ENCODE measurements at places on chromosomes 4 and X.

GRCh38 chrX:2224161-2224560, 276.6 kb downstream of the DHRSX start:
- no peak for DNase-seq

DNA sequence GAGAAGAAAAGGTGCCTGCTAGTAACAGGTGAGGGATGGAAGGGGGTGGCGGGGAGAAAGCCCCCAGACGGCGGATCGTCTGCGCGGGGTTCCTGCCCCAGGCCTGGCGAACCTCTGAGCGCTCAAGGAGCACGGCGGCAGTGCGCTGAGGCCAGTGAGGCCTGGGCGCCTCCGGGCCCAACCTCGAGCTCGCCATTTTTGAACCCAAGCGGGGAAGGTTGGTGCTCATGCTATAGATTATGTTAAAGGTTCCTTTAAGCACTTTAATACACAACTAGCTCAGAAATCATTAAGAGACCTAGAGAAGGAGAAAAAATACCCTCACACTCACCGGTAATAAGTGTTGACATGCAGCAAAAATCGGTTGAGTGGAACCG, 7.9 kb downstream of the PITX2 start:
- no peak for DNase-seq

- DNase-seq, result no peak
Observed at GRCh38 chr4:101856149-101856548, 65.6 kb downstream of the BANK1 start.

GRCh38 chr4:139899346-139899745, 233.7 kb downstream of the MGST2 start:
- no peak for DNase-seq

GRCh38 chrX:2484721-2485648, 15.8 kb downstream of the DHRSX start:
- no peak for DNase-seq

DNA sequence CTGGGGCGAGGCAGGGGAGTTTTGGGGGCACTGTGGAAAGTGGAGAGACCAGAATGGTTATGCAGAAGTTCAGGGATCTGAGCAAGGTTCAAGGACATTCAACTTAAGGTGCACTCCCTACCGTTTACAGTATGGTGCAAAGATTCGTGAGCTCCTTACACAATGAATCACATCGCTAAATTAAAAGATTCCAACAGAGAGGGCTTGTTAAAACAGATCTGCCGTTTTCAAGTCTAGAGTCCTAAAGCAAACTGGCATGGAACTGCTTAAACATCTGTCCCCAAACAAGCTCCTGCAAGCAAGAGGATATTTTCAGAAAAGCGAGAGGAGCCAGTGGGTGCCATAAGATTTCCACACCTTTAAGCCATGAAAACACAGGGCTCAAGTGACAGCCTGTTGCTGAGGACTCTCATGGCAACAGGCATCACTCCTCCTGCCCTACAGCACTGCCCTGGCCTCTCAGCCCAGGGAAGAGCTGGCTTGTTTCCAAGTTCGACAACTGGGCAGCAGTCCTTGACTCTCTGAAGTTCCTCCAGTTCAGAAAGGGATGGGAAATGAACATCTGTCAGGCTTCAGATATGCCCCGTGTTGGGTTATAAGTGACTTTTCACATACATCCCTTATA, 10.0 kb downstream of the FAM184B start:
- no peak for DNase-seq

DNA sequence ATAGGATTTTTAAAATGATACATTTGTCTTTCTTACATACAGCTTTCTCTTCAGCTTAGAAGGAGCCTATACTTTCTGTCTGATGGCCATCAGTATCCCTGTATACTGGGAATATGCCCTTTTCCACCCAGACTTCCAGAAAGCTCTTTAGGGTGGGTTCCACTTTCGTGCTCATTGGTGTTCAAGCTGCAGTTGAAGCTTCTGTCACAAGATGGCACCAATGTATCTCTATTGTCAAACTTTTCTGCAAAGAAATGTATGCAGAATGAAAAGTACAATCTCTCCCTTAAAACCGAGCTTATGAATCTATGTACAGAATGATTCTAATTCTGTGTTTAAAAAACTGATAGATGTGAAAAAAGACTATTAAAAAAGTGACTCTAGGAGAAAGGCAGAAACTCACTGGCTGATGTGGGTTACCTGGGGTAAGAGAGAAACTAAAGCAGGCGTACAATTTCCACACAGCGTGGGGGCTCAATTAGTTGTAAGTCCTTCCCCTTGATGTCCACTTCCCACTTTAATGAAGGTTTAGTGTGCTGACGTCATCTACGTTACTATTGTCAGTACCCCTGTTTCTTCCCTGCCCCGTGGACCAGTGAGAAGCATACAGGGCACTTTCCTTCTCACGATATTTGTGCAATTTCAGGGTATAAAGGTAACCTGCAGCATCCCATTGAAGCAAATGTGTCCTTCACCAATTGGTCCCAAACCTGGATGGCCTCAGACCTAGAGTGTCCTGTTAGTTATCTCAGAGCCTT, 57.3 kb upstream of the TCEAL2 start:
- peak; percentile 4 for DNase-seq

DNA sequence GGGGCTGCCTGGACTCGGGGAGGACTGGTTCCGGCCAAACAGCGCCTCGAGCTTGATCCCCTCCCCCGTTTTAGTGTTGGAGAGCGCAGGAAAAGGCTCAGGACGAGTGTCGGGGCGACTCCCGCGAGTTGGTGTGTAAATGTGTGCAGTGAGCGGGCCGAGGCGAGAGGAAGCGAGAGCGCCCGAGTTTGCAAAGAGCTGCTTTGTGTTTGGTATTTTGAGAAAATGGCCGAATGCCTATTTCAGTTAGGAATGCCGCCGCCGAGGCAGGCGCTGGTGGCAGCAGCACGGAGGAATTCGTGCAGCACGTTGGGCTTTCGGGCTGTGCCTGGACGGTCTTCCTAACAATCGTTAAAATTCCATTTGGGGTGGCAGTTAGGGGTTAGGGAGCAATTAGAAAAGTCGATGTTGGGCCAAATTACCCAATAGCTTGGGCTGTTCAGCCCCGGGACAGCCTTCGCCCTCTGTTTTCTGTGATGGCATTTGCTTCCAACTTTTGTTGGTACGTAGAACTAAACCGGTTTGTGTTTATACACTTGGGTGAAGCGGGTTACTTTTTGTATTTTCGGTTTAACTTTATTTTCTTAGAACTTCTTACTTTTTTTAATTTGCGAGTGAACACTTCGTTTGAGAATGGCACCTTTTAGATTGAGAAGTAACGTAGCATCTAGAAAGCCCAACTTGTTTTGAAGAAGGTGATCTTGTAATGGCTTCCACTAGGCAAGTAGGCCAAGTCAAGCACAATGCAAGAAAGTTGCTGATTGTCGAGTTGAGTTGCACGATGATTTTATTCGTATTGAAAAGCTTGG, 1.6 kb downstream of the REST start:
- peak; percentile 63 for DNase-seq

DNA sequence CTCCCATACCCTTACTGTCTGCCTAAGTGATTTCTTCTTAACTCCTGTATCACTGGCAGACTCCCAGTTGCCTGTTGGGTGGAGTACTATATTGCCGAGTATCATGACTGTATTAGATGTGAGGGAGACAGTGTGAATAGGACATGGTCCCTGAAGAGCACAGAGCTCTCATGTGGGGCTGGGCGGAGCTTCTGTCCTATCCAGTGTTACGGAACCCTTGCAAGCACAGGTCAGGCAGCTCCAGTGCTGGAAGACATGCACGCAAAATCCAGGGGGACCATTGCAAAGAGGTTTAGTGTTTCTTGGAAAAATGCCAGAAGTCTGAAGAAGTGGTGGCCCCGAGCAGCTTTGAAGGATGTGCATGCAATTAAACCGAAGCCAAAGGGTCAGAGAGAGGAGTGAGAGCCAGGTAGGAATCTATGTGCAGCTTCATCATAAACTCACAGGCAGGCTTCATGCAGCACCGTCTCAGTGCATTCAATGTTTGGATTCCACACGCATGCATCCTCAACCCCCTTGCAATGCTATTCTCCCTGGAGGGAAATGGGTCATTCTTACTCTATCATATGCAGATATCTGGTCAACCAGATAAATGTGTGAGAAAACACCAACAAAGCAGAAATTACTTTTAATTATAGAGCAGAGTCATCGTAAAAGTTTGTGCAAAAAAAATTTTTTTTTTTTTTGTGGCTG, 49.7 kb upstream of the DHRSX start:
- DNase-seq, result no peak

DNA sequence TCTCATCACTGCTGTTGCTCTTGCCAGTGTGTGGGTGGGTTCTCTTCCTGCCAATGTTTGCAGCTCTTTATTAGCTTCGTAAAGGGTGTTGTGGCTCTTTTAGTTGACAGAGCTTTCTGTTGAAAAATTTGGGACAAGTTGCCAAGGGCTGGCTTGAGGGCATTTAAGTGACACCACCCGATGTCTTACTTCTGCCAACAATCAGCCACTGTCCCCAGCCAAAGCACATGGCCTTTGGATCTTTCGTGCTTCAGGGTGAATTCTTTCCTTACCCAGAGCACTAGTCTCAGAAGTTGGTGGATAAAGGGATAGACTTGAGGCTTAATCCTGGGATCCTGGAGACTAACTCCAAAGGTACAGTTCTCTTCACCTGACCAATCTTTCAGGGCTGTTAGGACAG, 113.6 kb downstream of the SOX3 start:
- no peak for DNase-seq

DNA sequence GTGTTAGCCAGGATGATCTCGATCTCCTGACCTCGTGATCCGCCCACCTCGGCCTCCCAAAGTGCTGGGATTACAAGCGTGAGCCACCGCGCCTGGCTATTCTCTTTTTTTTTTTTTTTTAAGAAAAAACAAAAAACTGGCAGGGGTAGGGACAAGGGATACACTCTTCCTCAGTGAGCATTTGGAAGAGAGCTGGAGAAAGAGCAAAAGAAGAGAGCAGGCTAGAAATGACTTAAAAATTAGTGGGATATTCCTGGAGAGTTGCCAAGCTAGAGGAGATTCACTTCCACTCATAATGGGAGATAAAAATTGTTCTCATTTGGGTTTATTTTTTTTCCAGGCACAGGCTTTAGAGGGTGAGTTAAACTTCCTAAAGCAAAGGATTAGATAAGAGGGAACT, 140.0 kb upstream of the SCML1 start:
- DNase-seq, result no peak

DNA sequence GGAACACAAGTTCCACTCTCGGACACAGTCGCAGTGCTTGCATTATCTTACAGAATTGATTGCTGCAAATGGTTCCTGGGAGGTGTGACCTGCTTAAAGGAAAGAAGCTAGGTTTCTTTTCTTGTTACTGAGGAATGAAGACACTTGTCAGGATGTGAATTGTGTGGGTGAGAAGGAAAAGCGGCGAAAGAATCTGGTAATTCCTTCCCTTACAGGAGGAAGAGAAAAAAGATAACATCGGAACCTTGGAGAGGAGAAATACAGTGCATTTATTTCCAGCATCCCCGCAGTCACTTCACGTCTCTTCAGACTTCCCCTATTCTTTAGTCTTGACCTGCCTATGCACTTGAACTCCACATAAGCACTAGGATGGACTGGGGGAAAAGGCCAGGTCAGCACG, 389 bp upstream of the CCSER1 start:
- DNase-seq, result no peak

GRCh38 chrX:136200466-136200865, 50.7 kb downstream of the MAP7D3 start:
- peak; percentile 11 for DNase-seq

- DNase-seq, result no peak
Observed at GRCh38 chrX:789096-789495, 158.5 kb downstream of the SHOX start.

GRCh38 chr4:183337833-183338232, 15.6 kb upstream of the CLDN24 start:
- DNase-seq, result no peak

DNA sequence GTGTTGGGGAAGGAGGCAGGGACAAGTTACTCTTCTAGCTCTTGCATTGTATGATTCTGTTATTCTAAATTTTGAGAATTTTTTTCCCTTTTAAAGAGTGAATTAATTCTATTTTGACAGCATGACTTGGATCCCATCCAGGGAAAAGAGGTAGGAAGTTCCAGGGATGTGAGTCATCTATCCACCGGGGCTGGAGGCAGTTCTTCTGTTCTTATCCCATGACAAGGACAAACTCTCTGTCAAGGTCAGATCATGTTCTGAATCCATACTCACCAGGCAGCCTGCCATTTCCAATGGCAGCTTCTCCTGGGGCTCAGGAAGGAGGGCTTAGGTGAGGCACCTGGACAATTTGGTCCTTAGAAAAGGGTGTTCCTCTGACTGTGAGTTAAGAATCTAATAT, 132.0 kb upstream of the MED14 start:
- DNase-seq, result no peak

GRCh38 chr4:124334119-124334518, 378.4 kb downstream of the ANKRD50 start:
- peak; percentile 6 for DNase-seq

DNA sequence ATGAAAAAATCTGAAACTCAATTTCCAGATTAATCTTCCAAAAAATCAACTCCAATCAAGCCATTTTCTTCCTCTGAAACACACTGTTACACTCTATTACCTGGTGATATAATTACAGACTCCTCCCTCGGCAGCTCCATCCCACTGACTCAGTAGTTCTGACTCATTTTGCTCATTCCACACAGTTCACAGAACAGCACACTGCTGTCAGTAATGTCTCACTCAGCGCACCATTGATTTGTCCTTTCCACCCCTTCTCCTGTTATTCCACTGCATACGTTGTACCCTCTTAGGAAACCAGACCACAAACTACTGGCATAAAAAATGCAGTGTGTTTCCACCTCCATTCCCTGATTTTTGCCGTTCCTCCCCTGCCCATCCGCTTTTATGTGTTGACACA, 212.7 kb downstream of the SLIT2 start:
- no peak for DNase-seq

DNA sequence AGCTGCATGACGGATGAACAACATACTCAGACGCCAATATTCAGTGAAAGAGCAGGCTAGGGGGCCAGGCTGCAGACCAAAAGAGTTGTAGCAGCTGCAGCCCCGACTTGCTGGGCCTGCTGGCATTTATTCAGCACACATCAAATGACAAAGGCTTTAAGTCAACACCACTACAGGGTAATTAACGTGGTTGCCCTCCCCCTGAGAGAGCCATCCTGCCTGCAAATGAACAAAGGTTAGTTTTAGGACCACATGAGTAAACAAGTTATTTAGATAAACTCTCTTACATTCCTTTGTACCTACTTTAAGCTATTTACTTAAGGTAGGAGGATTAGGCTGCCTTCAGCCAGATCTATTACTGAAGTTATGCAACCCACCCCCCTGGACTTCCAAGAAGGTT, 1329.1 kb downstream of the PCDH18 start:
- no peak for DNase-seq

GRCh38 chr4:6562931-6563901, 11.8 kb upstream of the MAN2B2 start:
- DNase-seq, result no peak
